Stimulated activated naive CD4-positive, alpha-beta T cell (primary cell): ENCODE measurements at places on chromosomes 1 and 21.

DNA sequence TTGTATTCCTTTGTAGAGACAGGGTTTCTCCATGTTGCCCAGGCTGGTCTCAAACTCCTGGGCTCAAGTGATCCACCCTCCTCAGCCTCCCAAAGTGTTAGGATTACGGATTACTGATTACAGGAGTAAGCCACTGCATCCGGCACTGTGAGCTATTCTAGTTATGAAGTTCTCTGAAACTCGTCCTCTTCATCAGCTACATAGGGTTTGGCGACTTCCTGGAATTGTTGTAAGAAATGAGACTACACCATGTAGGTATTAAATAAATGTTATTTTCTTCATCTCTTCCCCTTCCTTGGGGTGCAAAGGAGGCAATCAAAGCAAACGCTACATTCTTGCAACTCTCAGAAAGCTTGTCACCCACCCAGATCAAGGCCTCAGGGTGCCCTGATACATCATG is 131.2 kb upstream of the TIAM1 start:
- no peak for DNase-seq

- no peak for DNase-seq
Measured at GRCh38 chr1:59413327-59413720, 116.4 kb downstream of the FGGY start.

DNA sequence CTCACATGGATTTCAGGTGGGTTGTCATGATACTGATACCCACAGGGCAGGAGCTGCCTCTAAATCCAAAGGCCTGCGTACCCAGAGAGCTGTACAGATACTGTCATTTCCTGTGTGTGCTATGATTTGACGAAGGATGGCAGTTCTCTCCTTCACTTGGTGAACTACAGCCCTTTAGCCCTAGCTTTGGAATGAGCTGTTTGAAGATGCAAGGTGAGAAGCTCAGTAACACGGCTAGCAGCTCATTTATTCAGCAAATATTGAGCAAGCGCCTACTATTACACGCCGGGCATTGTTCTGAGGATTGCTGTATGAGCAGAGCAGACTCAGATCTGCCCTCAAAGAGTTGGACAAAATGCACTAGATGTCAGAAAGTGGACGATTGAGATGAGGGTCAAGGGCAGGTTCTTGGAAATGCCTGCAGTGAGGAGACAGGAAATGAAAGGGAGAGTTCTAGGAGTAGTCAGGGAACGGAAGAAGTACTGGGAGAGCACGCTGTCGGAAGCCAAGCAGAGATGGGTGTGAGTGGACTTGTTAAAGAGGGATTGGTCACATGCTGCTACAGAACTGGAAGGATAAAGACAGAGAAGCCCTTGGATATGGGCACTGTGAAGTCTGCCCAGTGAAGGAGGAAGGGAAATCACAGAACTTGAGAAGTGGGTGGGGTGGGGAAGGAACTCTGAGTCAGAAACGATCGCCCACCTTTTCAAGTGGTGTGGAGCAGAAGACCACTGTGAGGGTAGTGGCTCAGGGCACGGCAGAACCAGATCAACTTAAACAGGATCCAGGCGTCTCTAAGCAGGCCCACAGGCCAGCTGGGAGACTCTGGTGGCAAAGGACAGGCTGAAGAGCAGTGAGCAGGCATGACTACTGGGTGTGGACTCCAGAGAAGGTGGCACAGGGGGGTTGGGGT is 7.1 kb downstream of the PTGFRN start:
- peak; percentile 26 for DNase-seq

DNA sequence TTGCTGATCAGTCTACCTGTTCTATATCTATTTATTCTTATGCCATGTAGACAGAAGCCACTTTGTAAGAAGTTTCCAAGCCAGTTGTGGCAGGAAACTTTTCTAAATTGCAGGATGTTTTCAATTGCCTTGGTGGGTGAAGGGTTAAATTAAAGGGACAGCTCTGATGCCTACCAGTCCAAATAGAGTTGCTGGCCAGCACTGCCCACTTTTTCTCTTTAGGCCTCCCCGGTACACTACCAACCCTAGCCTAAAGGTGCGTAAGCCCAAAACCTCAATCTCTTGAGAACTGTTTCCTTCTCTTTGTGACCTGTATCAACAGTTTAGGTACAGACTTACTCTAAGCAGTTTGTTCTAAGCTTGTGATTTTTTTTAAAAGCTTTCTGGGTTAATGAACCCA is 15.5 kb downstream of the SUSD4 start:
- no peak for DNase-seq

- DNase-seq, result no peak
Measured at GRCh38 chr1:34363915-34364314, 187.2 kb downstream of the C1orf94 start.

DNA sequence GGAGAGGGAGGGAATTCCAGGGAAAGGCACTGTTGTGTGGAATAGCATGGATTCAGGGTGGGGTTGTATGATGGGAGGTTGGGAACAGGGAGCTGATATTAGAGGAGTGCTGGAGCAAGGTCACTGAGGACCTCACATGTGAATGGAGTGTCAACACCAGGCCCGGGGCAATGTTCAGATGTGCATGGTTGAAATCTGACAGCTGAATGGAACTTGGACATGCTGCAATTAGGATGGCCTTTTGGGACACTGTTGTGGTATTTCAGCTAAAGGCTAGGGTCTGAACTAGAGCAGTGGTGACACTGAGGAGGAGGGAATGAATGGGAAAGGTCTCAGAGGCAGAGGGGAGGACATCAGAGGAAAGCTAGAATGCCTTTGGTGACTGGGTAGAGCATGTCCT is 25.0 kb downstream of the ZSCAN20 start:
- DNase-seq, result no peak
